ENCODE measurements at places on chromosomes 4 and X.
A peak's percentile ranks its signal among the peaks of the same experiment; 100 is the strongest.

DNA sequence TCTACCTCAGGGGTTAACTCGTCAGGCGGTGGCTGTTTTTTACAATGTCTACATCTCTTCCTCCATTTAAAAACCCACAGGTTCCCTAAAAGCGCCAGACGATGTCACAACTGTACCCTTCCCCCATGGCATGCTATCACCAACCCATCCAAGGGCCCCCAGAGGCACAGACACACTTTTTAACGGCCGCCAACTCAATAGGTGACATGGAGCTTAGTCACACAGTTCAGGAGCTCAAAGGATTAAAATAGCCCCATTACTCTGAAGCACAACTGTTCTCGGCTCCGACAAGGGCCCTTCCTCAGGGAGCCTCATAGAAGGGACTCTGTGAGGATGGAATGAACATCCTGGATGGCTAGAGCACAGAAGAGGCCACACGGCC is 12.4 kb downstream of the SH3KBP1 start:
- DNase-seq, result peak; percentile 62

GRCh38 chrX:121389976-121390714 is 342.7 kb downstream of the GLUD2 start:
- DNase-seq, result no peak

DNA sequence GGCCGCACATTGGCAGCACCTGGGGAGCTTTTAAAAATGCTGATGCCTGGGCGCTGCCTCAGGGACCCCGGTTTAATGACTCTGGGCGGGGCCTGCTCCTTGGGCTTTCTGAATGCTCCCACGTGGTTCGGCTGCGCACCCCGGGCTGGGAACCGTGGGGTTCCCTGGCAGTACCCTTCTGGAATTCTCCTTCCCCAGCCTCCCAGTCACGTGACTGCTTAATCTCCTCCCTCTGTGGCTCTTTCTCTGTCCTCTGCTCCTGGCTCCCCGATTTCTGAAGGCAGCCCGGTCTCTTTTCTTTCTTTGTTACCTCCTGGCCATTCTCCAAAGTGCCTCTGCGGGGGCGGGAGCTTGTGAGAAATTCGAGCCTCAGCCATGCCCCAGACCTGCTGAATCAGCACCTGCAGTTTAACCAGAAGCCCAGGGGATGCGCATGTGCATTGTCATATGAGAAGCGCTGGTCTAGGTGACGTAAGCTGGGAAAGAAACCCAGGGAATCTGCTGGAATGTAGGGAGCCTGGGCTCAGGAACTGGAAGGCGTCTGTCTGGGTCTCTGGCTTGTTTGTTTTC is 16.6 kb downstream of the CLCN4 start:
- DNase-seq, result no peak

DNA sequence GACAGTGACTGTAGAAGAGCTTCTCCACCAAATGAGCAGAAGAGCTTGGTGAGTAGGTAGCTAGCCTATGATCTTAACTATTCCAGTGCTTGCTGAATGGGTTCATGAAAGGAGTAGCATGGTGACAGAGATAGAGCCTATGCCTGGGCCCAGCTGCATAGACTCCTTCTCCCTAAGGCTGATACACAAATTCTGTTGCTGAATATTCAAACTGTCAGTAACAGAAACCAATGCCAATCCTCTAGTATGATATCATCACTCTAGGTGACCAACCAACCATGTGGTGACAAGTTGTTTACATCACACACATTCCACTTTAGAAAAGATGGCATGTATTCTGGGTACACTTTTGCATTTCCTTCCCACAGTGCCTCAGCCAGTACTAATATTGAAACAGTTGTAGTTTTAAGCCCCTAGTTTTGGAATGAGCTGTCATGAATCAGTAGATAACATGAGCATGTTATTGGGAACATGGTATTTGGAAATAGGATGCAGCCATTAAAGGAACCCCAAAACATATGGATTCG is 103.4 kb upstream of the GRXCR1 start:
- no peak for DNase-seq

DNA sequence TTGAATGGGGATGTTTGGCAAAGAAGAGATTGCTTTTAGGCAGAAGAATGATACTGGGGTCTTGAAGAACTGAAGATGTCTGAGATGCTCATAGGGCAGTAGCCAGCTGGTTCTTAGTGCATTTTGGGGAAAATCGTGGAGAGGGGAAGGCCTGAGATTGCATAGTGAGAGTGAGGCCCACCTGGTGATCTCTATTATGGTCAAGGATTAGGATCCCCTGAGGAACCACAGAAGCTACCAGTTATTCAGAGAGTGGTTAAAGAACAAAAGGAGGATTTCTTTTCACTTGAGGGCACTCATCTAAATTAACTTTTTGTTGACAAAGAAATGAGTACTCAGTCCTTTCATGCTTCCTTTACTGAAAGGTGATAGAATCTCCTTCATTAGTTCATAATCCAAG is 271.3 kb upstream of the HAND2 start:
- DNase-seq, result no peak

DNA sequence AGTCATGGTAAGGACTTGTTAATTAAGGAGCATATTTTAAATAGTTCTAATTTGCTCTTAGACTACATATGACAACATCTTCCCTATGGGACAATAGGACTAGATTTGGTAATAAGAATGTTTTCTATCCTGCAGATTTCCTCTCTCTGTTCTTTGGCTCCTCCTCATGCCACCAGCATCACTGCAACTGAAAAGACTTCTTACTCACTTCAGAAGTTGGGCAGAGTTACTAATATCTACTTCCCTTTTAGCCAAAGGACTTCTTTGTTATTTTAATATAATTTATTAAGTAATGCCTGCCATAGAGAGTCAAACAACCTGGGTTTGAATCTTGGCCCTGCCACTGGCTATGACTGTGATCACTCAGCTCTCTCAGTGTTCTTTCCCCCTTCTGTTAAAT is 16.4 kb downstream of the MMAA start:
- DNase-seq, result no peak

DNA sequence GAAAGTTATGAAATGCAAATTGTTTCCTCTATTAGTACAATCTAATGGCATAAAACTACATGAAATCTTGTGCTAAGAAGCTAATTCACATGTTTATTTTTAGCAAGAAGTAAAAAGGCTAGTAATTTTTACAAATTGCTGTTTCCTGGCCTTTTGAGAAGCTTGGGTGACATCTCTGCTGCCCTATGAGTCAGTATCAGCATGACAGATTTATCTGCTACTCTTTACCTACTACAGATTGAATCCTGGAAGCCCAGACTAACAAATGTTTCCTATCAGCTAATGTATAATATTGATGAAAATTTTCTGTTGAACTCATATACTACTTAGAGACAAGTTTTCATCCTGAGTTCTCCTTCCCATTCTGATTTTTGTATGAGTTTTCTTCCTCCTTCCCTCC is 232.4 kb downstream of the DCTD start:
- no peak for DNase-seq

GRCh38 chr4:89800527-89801103 is 36.3 kb downstream of the SNCA start:
- no peak for DNase-seq

- DNase-seq, result no peak
These were observed 3.0 kb downstream of the ANK2 start for GRCh38 chr4:113052379-113052951.

- DNase-seq, result no peak
These were observed 63.9 kb downstream of the TSC22D3 start for GRCh38 chrX:107711521-107712181.

DNA sequence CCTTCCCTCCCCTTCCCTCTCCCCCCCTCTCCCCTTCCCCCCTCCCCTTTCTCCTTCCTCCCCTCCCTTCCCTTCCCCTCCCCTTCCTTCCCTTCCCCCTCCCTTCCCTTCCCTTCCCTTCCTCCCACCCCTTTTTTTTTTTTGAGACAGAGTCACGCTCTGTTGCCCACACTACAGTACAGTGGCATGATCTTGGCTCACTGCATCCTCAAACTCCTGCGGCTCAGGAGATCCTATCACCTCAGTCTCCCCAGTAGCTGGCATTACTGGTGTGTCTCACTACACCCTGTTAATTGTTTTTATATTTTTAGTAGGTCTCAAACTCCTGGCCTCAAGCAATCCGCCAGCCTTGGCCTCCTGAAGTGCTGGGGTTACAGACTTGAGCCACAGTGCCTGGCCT is 66.6 kb downstream of the TBC1D9 start:
- DNase-seq, result peak; percentile 21

DNA sequence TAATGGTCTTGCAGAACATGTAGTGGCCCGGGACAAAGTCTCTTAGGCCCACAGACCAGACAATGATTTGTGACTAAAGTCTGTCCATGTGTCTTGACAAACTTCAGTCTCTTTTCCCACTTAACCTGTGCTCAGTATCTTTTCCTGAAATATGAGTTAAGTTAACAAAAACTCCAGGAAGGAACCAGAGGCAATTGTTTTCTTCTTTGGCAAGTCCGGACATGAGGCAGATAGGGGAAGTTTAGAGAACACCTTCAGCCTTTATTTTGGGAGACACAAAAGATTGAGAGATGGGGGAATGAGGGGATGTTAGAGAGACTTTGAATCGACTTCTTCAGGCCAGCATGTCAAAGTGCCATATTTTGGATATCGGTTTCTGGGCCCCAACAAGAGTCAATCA is 80.2 kb upstream of the FRMPD4 start:
- no peak for DNase-seq

Measured in suppressor macrophage (primary cell).